ENCODE measurements at places on chromosomes 2 and 18. TPM values are rescaled to one million over a fixed set of nuclear protein-coding genes. Genes with fewer than 3 reads are reported as not detected.

SERPINB3 gene
- total RNA-seq = not detected

DNA sequence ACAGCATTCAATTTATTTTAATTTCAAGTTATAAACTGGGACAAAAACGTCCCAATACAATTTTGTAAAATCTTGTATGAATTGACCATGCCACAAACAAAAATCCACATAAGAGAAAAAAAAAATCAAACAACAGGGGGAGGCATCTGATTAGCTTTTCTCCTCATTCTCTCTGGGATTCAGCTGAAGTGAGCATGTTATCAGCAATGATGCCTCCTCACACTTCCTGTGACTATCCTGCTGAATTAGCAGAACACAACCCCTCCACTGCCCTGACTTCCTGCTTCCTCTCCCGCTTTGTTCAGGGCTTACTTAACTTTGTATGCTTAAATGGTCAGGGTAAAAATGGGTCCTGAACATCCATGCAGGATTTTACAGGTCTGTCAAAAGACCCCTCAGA lies 132.2 kb upstream of the ITGB6 start:
- DNase-seq = peak; percentile 60

DNA sequence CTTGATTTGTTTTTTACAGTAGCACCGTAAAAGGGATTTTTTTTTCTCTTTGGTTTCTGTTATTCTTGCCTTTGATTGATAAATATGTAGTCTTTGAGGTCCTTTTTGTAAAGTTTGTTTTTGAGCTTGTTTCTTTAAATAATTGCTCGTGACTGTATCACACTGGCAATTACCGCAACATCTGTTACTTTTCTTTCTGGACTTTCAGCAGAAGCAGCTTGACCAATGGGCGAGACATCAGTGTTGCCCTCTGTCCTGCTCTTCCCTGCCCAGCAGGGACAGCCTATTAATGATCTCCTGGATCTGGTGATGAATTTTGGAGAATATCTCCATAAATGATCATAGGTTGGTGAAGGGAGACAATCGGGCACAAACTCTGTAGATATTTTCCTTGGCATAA lies 74.9 kb downstream of the TDRD15 start:
- no peak for DNase-seq

GRCh38 chr2:162706770-162707169 lies 131.8 kb downstream of the KCNH7 start:
- DNase-seq = no peak

- no peak for DNase-seq
Observed at GRCh38 chr18:79692886-79693285, 13.3 kb downstream of the CTDP1 start.

MARCHF4 gene
- 4.1 TPM for total RNA-seq

DNA sequence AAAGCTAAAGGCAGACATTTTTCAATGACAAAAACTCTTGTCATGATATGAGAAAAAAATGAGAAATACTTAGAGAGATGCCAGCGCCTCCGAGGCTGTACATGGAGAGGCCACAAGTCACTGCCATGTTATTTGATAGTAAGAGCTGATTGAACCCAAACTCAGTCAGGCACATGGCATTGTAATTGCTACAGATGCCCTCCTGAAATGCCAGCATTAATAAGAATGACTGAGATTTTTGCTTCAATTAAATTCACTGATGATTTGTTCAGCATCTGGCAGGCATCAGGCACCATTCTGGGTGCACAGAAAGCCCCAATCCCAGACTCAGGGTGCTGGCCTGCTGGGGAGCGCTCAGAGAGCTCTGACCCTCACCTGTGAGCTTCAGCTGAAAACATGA lies 129.0 kb upstream of the PXDN start:
- no peak for DNase-seq

SLC8A1 gene
- 9.0 TPM for total RNA-seq

NFATC1 gene
- total RNA-seq = 1.5 TPM

DNA sequence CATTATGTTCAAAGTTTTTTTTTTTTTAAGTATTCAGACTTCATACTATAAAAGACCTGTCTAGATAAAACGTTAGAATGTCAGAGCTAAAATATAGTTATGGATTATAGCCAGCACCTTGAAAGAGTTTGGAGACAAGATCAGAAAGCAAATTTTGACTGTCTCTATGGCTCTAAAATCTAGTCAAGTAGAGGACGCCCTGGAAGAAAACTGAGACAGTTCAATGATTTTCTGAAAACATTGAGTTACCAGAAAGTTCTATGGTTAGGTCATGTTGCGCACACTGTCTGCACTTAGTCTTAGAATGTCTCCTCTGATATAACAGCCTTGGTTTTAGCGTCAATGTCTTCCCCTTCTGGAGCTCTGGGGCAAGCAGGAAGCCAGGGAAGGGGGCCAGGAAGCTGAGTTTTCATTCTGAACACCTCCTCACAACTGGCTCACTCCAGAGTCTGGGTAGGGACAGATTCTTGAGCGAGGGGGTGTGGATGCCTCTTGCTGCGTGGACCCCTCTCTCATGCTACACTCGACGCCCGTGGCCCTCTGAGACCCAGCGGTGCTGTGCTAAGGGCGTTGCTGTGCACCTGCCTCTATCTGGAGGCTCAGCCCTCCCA lies 99.5 kb downstream of the RNF144A start:
- no peak for DNase-seq

FER1L5 gene
- not detected for total RNA-seq

DNA sequence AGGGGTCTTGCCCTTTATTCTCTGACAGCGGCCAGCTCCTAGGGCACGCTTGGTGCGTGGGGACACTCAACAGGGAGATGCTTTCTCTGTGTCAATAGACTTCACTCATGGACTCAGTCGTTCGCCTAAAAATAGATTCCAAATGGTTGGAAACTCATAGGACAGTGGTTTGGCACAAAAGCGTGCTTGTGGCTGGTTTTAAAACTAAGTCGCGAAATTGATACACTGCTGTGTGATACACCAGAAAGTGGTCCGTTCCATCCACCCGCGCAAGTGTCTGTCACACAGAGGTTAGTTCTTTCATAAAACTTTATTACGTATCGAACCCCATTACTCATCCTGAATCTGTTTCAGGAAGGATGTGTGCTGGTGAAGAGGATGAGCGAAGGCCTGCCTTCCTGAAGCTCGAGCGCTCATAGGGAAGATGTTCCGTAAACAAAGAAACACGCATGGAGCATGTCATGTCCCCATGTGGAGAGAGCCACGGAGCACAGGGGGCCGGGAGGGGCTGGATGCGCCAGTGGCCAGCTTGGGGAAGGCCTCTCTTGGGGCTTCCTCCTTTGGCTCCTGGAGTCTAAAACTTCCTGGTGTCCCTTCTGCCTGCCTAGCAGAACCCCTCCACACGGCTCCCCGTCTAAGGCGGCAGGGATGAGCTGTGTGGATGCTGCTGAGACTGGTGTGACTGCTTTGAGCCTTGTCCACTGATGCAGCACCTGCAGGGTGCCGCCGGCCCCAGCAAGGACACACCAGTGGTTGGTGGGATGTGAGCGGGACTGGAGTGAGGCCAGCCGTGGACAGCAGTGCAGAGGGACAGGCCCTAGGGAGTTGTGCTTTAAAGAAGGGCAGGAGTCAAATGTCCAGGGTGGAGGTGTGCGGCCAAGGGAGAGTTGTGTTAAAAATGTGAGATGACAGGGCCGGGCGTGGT lies 207.2 kb downstream of the GBX2 start:
- DNase-seq = no peak

LYG1 gene
- not detected for total RNA-seq

NAPG gene
- 32.8 TPM for total RNA-seq

DNA sequence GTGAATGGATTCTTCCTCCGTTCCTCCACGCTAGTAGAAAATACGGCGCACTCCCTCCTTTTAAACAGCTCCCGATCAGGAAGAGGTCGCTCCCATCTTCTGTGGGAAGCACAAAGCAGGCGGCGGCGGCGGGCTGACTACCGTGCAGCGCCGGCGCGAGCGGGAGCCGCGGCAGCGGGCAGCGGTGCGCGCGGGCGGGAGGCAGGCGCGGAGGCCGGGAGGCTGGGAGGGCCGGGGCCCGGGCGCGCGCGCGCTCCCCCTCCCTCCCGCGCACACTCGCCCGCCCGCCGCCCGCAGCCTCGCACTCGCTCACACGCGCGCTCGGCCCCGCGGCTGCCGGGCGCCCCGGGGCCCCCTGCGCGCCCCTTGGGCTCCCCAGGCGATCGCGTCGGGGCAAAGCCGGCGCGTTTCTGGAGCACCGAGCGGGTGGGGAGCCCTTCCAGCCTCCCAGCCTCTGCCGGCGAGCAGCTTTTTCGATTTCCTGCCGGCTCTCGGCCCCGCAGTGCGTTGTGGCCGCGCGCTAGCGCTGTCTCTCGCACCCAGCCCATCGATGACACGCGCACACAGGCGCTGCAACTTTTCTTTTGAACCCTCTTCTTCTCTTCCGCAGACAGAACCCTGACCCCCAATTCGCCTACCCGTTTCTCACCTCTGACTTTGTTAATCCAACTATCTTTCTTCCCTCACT lies at the start of gene SLC8A1:
SLC8A1 (minus strand) TSS at position 173 of the 688 bp plus-strand sequence.
- peak; percentile 49 for DNase-seq
